ENCODE measurements at places on chromosomes 16 and 17.

- no peak for DNase-seq
Observed at GRCh38 chr17:7260151-7260550, 2.1 kb downstream of the CLDN7 start.

GRCh38 chr16:20849589-20850390 is 43.5 kb downstream of the REXO5 start:
- DNase-seq = peak; percentile 46

DNA sequence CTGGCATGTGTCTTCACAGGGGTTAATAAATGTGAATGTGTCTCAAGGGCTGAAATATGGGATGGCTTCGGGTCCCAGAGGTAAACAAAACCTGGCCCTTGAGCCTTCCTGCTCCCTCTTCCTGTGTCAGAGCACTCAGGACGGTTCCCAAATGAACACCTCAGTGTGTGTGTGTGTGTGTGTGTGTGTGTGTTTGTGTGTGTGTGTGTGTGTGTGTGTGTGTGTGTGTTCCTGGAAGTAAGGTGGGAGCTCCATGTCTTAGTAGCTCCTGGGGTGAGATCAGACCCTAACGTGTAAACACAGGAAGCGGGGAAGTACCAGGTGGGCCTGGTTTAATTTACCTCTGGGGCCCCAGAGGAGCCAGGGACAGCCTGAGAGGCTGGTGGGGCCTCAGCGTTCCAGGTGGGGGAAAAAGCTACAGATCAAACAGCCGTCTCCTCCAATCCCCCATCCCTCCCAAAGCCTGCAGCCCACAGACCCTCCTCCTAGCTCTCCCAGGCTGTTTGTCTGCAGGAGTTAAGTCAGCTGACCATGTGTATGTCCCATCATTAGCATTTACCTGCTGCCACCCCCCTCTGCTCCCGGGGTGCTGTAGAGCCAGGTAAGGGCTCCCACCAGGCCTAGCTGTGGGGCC is 6.1 kb downstream of the KIF19 start:
- no peak for DNase-seq

DNA sequence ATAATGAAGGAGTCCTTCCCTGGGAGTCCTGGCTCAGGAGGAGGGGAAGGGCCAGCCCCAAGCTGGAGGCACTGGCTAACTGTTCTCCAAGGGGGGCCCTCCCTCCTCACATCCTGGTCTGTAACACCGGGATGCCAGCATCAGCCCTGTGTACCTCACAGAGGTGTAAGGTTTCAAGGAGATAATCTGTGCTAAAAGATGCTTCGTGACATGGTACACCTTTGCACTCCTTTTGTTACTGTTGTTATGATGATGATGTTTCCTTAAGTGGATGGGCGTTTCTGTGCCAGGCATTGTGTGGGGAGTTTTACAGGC is 236.7 kb upstream of the TNRC6C start:
- no peak for DNase-seq

DNA sequence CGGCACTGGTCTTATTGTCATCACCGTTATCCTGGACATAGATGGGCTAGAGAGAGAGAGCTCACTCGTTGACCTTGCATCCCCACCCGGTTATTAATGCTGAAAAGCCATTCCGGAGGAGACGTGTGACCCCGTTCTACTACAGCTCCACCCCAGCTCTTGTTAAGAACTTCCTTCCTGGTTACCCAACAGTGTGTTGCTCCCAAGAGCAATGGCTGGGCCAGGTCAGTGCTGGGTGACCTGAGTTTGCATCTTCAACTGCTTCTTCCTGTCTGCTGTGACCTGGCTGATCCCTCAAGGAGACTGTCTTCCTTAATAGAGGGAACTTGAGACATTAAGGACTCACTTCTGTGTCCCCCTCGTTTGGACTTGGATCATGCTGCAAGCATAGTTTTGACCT is 96.1 kb upstream of the SDK2 start:
- no peak for DNase-seq

GRCh38 chr17:67801626-67802175 is 23.6 kb upstream of the BPTF start:
- DNase-seq = no peak

DNA sequence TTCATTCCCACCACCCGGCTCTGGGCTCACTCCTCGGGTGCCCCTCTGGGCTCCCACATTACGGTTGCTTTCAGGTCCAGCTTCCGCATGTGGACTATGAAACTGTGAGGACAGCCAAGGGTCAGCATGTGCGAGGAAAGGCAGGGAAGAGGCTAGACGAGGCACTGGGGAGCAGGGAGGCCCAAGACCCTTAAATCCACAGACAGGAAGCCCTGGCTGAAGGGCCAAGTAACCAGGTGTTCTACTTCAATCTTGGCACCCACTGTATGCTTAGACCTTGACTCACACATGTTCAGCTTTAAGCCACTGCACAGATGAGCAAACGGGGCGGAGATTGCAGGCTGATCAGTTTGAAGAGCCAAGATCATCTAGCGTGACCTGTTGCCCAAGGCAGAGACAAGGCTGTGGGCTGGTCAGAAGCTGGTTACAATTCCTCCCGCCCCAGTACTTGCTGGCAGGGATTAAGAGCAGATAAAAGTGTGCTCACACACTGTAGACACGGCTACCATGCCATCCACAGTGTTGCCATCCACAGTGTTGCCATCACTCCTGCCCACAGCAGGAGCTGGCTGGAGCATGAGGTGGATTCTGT is at the start of gene CES4A:
Gene CES4A (plus strand): TSS at position 393 of the 592 bp plus-strand sequence. CDS start 184 bp downstream, at position 577.
- peak; percentile 88 for DNase-seq

DNA sequence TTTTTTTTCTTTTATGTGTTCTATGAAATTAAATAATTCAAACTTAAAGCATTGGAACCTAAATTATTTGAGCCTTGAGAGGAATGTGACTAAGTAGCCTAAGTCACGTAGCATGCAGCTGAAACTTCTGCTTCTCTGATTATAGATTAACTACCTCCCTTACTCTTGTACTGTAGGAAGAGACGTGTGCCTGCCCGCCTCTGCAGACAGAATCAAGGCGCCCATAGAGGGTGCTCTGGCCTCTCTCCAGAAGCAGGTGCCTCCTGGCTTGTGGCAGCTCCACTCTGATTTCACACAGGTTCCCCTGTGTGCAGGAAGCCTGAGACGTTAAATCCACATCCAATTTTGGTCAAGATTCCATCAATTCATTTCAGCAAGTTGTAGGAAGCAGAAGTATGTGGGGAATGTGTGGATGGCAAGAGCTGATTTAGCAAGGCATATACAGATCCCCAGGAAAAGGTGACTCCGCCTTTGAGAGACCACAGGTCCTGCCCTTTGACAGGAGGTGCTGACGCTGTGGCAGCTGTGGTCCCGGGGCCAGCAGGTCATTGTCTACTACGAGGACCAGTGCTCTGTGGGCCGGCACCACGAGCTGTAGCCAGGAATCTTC is 1418.8 kb downstream of the CDH11 start:
- DNase-seq = peak; percentile 62

DNA sequence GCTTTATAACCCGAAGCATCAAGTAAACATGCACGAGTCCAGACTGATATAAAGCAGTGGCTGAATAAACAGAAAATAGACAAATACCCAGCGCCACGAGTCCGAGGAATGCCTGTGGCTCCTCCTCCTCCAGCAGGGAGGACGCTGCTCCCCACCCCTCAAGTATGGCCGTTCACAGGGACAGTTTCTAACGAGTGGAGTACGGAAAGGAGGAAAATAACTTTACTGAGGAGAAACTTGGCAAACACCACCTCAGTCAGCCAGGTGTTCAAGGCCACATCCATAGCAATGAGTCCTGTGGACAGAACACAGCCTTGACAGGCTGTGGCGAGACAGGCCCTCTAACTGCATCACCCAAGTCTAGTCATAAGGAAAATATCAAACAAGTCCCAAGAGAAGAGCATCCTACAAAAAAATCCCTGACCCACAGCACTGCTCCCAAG is 9.2 kb downstream of the ZDHHC7 start:
- peak; percentile 56 for DNase-seq

DNA sequence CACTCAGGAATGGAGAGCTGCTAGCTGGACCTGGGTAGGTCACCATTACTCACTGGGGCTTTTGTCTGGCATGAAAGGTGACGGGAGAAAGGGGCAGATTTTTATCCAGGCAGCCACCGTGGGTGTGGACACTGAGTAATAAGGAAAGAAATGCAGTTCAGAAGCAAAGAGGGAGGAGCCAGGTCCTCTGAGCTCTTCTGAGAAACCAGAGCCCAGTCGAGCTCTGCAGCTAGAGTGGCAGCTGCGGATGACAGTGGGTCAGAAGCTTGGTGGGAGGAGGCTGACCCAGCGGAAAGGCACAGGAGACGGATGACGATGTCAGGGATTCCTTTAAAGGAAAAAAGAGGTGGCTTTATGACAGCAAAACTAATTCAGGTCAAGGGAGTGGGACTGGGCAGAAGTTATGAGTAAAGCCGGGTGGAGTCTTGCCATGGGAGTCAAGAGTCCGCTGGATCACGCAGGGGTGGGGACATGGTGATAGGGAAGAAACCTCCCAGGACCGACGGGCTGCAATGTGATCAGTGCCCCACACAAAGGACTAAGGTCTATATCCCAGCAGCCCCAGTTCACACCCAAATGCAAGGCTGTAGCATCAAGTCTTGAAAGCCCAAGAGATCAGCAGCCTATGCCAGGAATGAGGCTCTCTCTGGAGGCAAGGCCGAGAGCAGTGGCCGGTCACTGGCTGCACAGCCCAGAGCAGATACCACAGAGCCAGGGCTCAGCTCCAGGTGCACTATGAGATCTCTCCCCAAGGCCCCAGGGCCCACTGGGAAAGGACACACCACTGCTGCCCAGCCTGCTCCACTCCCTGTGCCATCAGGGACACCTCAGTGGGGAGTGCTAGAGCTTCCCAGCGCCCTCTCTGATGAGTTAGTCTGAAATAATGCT is 6.3 kb upstream of the MNT start:
- peak; percentile 94 for DNase-seq

GRCh38 chr17:44865231-44865660 is 17.6 kb downstream of the HIGD1B start:
- peak; percentile 58 for DNase-seq

GRCh38 chr17:46770818-46771560 is 47.5 kb downstream of the WNT3 start:
- DNase-seq = peak; percentile 4

DNA sequence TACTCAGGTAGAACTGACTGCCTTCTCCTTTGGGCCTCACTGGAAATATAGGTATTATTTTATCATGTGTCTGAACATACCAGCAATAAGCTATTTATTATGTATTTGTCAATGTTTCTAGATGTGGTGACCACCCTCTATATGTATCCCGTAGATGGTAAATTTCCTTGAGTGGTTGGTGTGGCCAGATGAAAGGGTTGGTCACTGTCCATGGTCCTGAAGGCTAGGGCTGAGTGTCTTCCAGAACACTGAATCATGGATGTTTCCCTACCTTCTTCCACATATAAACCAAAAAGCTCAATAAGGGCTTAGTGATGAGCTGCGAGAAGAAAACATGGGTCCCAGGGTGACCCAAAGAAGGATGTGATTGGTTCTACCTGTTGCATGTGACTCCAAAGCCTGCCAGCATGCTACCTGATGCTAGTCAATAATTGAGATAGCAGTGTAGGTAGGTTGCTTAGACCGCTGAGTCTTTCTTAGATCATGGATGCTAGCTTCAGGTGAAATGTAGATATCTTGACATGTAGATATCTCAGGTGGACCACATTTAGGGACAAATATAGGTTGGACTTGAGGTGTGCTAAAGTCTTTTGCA is 150.3 kb downstream of the ASIC2 start:
- peak; percentile 12 for DNase-seq

- no peak for DNase-seq
Observed at GRCh38 chr17:19678581-19679453, 30.3 kb downstream of the ALDH3A2 start.

DNA sequence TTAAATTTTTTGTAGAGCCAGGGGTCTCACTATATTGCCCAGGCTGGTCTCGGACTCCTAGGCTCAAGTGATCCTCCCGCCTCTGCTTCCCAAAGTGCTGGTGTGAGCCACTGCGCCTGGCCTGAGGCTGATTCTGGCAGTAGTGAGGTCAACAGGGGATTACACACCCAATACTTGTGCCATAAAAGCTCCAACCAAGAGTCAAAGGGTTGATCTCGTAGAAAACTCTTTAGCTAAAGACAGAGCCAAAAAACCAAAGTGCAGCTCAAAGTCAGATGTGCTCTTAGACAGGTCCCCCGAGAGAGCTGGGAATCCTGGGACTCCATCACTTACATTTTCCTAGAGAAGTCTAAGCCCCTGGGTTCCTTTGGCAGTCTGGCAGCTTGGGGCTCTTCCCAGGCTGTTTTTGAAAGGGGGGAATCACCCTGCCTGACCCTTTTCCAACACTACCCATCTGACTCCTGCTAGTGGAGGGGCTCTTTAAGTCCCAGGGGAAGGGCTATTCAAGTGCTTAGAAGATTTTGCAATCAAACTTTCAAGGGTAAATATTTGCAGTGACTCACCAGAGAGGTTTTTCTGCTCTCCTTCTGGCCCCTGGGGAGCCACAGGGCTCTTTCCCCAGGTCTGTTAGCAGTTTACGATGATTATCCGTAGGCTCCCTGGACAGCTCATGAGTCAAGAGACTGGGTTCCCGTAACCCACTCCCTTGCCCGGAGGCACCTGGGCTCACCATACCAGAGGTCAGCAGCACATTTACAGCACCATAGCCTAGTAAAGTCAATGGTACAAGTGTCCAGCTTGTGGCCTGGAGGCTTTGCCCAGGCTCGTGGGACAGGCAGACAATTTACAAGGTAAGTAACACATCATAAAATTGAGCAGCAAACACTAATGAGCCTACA is 408.7 kb downstream of the SLC39A11 start:
- DNase-seq = peak; percentile 86

DNA sequence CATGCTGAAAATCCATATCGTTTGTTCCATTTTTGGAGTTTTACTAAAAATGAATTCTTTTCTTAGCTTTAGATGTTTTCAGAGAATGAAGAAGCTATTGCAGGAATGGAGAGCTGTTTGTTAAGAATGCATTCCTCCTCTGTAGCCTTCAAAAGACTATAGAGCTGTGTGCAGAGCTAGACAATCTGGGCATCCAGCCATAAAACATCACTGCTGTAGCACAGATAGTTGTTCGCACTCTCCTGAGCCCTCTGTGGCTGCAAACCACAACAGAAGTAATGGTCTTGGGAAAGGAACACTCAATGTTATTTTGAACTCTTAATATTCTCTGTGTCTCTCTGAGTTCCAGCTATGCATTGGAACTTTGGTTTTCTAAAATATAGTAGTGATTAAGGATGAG is 4.9 kb downstream of the TNRC6C start:
- DNase-seq = peak; percentile 36

- DNase-seq = no peak
Observed at GRCh38 chr17:69763503-69763902, 311.5 kb upstream of the KCNJ16 start.

DNA sequence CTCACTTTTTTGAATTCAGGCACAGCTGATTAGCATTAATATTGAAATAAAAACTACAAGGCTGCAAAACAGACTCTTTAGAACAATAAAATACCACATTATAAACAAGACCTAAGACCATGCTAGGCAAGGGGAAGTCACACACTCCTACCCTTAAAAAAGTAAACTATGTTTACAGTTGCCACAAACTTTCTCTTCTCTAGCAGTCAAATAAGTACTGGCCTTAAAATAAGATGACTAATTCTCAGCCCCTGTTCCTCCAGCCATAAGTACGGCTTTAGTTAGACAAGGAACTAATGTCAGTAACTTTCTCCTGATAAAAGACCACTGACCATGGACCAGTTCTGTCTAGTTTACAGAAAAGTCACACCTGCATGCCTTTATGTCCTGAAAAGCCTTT is 19.5 kb upstream of the CPHXL start:
- DNase-seq = no peak
